ENCODE measurements at places on chromosomes 3 and 15.

DNA sequence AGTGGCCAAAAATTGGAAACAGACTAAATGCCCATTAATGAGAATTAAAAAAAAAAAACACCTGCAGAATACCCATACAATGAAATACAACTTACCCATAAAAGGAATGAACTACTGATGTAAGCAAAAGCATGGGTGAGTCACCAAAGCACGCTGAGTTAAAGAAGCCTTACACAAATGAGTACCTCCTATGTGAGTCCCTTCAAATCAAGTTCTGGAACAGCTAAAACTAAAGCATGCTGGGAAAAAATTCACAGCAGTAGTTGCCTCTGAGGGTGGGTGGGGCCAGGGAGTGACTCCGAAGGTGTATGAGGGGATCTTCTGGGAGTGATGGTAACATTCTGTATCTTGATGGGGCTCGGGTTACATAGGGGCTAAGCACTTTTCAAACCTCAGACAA is 11.4 kb downstream of the MYO5C start:
- DNase-seq: no peak

GRCh38 chr3:25038922-25039321 is 389.1 kb upstream of the RARB start:
- no peak for DNase-seq

- DNase-seq: no peak
These were observed 799.5 kb upstream of the SEMA6D start for GRCh38 chr15:46917721-46918252.

DNA sequence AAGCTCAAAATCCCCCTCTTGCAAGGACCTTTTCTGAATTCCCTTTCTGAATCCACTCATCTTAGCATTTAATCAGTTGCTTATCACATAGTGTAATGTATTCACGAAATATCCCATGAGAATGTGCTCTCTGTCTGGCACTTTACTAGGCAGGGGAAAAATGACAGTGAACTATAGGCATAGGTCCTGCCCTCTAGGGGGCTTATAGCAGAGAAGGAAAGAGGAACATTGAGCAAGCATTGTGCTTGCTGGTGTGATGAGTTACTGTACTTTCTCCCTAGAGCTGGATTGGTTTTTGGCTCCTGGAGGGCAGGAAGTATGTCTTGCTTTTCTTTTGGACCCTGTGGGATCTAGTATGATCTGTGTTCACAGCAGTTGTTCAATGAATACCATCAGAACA is 26.5 kb downstream of the DUOX2 start:
- DNase-seq: no peak

GRCh38 chr3:47017504-47018268 is 38.2 kb downstream of the NBEAL2 start:
- DNase-seq: no peak

- DNase-seq: no peak
These were observed 559.8 kb upstream of the CBLB start for GRCh38 chr3:106428565-106428994.

DNA sequence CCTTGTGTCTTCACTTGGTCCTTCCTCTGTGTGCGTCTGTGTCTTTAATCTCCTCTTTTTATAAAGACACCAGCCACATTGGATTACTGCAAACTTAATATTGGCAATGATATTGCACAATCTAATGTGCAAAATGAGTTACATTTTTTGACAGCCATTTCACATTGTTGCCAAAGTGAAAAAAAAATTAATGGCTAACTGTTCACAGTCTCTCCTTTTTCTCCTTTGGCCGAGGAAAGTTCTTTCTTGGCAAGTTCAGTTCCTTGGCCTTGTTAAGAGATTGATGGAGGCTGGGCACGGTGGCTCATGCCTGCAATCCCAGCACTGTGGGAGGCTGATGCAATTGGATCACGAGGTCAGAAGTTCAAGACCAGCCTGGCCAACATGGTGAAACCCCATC is 62.2 kb upstream of the ZNF280D start:
- DNase-seq: no peak

- no peak for DNase-seq
These were observed 420.2 kb upstream of the CCDC54 start for GRCh38 chr3:106957029-106957428.

DNA sequence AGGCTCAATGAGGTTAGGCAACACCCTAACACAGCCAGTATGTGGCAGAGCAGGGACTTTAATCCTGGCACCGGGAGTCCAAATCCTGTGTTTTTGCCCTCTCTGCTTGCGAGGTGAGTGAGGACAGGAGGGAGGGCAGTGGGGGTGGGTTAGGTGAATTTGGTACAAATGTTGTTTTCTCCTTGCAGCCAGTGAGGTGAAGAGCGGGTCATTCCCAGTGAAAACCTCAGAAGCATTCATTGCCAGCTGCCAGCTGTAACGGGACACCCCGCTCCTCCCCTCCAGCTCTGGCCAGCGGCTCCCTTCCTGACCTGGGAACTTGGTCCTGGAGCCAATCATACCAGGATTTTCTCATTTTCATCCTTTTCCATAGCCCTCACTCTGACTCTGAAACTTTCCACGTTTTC is 45.7 kb upstream of the RAB6B start:
- no peak for DNase-seq

DNA sequence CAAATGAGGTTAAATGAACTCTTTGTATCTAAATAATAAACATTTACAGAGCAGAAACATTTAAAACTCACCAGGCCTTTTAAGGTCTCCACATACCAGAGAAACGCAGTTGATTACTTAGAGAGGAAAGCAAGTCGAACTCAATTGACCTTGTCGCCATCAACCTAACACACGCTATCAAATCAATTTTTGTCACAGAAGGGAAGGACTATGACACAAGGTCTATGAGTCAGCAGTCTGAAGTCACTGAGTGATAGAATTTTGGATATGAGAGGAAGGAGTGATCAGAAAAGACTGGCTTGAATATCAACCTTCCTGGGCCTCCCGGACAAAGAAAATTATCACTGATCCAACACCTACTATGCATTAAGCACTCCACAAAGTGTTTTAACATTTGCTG is 514.4 kb upstream of the ZNF385D start:
- no peak for DNase-seq

DNA sequence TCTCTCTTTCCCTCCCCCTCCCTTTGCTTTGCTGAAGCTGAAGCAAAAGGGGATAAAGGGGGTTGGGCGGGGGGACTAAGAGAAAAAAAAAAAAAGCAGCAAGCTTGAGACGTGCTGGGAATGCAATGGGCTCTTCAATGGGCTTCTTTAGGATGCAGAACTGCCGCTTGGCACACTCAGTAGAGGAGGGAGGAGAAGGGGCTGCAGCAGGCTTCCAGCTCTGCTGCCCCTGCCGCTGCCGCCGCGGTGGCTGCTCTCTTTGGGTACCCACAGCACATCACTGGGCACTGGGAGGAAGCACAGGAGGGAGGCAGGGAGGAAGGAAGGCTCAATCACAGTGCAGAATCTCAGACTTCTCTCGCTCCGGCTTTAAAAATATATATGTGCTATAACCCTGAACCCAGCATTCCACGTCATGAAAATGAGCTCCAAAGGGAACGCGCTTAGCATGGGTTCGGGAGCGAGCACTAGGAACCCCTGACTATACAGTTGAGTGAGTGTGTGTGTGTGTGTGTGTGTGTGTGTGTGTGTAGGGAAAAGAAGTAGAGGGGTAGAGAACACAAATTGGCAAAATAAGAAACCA is 3.5 kb downstream of the SLITRK3 start:
- no peak for DNase-seq

GRCh38 chr3:156978481-156978961 is 152.4 kb downstream of the LEKR1 start:
- DNase-seq: no peak

DNA sequence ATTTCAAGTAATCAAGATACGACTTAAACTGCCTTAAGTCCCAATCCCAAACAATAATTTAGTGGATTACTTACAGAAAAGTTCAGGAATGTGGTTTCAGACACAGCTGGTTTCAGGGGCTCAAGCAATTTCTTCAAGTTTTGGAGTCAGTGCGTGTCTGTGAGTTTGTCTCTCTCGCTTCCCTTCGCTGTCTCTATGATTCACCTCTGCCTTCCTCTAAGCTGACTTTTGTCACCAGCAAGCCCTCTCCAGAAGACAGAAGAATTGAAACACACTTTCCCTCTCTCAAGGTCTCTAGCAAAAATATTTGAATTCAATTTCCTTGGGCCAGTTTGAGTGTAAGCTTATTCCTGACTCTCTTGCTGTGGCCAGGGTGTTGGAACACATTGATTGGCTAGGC is 392.4 kb downstream of the EDEM1 start:
- no peak for DNase-seq

DNA sequence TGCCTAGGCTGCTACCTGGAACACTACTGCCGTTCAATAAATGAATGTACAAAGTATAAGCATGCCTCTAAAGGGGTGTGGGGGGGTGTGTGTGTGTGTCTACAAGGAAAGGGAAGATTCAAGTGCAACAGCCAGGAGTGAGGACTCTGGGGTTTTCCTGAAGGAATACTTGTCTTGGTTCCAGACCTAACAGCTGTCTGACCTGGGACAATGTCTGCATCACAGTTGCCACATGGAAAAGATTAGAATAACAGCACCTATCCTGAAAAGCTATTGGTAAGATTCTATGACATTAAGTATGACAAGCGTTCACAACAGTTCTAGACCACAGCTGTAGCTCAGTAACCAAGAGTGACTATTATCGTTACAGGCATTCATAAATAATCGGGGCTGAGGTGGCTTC is 345.2 kb downstream of the FOXP1 start:
- peak; percentile 10 for DNase-seq

DNA sequence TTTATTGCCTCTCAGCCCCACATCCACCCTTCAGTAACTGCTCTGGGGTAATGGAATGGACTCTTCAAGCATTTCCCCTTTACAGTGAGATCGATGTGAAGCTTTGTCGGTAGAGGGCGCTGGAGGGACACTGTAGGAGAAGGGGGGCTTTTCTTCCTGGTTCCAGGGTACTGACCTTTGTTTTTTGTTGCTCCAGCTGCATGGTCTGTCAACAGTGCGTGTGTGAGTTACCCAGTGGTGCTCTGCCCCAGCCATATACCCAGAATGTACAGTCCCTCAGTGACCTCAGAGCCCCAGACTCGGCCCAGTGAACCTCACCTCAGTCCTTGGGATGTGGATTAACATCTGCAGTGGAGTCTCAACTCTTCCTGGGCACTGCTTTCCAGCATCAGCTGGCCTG is 180.3 kb upstream of the TSC22D2 start:
- peak; percentile 12 for DNase-seq

DNA sequence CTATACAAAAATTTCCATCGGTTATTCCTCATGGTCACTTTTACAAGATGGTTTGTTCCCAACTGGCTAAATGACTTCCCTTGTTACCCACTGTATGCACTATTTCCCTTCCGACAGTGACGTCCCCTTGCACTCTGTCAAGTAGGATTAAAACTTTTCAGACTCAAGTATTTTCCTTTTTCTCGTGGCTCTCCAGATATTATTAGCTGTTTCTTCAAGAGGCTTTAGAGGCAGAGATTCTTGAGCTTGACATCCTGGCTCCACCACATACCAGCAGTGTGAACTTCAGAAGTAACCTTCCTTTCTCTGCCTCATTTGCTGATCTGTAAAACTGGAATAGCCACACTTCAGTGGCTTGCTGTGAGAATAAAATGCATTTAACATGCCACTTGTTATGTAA is 14.0 kb downstream of the CSNK1G1 start:
- no peak for DNase-seq

- no peak for DNase-seq
These were observed 21.0 kb downstream of the SLCO2A1 start for GRCh38 chr3:134008630-134009156.

GRCh38 chr15:74995182-74995778 is at the start of gene SCAMP5:
TSS of gene SCAMP5 (plus strand) at chr15:74995563. CDS start at chr15:75011840, 16,277 bp downstream.
- peak; percentile 98 for DNase-seq

GRCh38 chr3:46887980-46888494 is 10.5 kb downstream of the PTH1R start:
- DNase-seq: peak; percentile 24

DNA sequence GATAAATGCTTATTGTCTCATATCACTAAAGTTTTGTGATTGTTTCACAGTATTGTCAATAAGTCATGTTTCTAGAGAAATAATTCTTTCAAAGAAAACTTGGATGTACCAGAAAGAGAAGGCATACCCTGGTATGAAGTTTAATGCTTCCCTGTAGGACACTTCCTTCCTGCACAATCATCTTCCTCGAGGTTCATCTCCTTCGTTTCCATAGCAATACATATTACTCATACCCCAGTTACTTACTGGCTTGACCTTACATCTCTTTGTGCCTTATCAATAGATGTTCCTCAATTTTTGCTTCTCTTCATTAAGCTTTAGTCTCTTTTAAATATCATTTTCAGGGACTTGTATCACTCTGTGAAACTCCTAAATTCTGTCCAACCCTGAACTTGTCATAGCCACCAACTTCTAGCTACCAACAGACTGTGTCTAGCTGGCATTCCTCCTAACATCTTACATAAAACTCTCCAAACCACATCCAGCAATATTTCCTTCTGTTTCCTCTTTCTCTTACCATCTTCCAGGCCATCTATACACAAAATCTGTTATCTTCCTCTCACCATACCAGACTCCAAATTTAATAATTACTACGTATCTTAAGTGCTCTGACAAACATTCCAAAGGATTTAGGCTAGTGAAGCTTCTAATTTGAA is 134.3 kb downstream of the GADL1 start:
- DNase-seq: no peak

DNA sequence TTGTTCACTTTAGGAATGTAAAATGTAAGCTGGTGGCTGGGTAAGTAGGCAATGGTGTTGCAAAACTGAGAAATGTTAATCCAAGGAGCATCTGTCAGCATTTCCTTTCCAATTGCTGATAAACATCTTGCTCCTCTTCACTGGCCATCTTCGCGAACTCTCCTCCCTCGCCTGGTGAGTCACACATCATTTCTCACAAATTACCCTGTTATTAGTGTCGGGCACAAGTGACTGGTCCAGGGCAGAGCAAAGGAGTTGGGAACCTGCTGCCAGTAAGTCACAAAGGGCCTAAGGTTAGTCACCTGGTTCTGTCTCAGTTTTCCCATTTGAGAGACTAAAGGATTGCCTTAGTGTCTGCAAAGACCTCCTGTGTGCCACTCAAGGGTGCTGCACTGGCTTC is 13.0 kb downstream of the CERS3 start:
- DNase-seq: peak; percentile 24

GRCh38 chr3:86837871-86838270 is 153.1 kb downstream of the VGLL3 start:
- DNase-seq: no peak

GRCh38 chr3:188209740-188210139 is 55.8 kb downstream of the LPP start:
- no peak for DNase-seq

DNA sequence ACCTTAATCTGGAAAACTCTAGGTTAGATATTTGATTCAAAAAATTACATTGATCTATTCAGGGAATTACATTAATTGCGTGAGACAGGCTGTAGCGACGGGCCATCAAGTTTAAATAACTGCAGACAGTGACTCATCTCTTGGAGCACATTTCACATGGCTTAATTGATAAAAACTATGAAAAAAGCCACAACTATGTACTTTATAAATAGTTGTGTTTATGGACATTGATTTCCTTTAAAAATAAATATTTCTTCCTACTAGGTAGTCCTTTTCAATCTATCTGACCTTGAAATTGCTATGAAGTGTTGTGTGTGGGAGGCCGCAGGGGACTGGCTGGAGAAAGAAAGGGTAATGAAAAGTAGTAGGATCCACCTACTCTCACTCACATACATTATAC is 157.8 kb downstream of the IL1RAP start:
- DNase-seq: no peak
